ENCODE measurements at places on chromosomes 5 and 9. TPM values are rescaled to one million over a fixed set of nuclear protein-coding genes. Genes with fewer than 3 reads are reported as not detected.

The LCN1 gene
- not detected for total RNA-seq

The NTNG2 gene
- 3.3 TPM for total RNA-seq

The ARHGEF39 gene
- 1.4 TPM for total RNA-seq

The FOXI1 gene
- total RNA-seq, result not detected

- no peak for DNase-seq
Observed at GRCh38 chr9:70406434-70406862, 8.0 kb downstream of the KLF9 start.

- DNase-seq, result no peak
Observed at GRCh38 chr5:103793595-103794182, 231.1 kb upstream of the NUDT12 start.

- no peak for DNase-seq
Observed at GRCh38 chr5:33118761-33119415, 321.9 kb upstream of the TARS1 start.

DNA sequence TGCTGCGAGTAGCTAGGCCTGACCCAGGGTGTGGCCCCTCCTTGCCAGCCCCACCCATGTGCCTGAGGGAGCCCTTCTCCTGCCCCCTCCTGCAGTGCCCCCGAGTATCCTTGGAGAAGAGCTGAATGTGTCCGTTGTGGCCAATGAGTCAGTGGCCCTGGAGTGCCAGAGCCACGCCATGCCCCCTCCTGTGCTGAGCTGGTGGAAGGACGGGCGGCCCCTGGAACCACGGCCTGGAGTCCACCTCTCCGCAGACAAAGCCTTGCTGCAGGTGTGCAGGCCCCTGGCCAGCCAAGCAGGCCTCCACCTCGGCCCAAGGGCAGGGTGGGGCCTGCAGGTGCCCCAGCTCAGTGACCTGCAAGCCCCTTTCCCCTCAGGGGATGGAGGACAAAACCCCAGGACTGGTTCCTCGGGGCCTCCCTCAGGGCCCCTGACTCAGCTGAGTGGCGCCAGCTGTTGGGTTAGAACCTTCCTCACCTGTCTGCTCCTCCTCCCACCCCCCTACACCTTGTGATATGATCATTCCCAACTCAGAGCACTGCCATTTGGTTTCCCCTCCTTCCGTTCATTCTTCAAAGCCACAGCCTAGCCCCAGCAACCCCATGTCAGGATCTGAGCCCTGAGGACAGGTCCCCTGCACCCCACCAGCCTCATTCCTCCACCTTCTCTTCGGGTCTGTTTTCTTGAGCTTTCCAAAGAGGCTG, 80.0 kb upstream of the ASS1 start:
- no peak for DNase-seq

- DNase-seq, result peak; percentile 67
Observed at GRCh38 chr9:112532427-112532826, 45.8 kb downstream of the KIAA1958 start.

Measured in adrenal gland (tissue), 19 donors.